Cardiac septum (tissue), 1 donor: ENCODE measurements at places on chromosomes 1 and 21. TPM values are rescaled to one million over a fixed set of nuclear protein-coding genes. Genes with fewer than 3 reads are reported as not detected.

IGSF21 gene
- total RNA-seq: 1.00 TPM

CHRM3 gene
- 0.40 TPM for total RNA-seq

DNA sequence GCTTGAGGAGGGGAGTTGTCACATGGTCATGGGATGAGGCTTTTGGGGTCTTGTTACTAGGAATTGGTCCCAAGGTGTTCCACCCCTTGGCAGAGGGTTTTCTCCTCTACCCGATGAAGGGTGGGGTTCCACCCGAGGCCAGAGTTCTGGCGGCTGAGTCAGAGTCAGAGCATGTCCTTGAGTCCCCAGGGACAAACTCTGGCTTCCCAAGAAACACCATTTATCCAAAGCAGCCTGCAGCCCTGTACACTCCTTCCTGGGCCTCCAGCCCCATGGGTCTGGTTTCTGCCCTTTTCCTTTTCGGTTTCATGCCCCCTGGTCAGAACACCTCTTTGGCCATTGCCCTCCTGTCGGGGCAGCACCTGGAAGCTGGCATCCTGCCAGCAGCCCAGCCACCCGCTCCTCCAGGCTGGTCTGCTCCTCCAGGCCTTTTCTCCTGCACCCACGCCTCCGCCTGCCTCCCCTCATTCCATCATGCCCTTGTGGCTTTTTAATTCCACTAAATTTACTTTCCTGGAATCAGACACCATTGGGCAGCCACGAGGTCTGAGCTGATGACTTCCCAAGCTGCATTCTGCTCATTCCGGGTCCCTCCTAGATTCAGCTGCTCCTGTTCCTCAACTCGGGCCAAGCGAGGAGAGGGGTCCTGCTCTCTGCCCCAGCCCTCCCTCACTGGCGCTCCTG is 301.7 kb upstream of the VAMP3 start:
- no peak for DNase-seq

GRCh38 chr21:26954662-26955121 is 12.2 kb downstream of the ADAMTS5 start:
- no peak for DNase-seq

DNA sequence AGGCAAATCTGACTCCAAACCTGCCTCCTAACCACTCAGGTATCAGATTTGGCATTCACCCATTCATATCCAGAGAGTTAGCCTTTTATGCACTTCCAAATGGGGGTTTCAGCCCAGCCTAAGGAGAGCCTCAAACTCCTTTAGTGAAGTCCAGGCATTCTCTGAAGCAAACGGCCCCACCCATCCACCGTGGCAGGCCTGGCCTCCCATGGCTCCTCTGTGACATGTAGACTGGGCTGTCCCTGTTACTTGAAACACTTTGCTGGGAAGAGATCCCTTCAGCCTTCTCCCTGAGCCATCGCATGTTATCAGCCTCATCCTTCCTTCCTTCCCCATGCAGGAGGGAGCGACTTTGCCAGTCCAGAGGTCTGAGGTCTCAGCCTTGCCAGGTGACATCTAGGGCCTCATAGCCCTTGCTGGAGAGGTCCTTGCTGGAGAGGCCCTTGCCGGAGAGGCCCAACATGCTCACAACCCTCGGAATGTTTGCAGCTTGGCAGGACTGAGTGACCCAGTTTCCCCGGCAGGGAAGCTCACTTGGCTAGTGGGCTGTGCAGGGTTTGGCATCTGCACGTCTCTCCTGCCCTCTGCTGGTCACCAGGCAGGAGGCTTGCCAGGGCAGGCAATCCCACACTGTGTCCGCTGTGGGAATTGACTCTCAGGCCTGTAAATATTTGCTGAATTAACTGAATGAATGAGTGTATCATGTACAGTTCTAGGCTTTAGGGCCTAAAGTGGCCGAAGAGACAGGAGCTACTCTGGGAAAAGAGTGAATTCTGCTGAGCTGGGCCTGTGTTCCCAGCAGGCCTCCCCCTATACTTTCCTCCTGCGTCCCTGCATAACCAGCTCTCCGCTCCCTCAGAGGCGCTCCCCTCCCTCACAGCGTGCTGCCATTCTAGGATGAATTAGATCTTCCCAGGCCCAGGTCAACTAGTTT is 26.7 kb upstream of the RBM15 start:
- DNase-seq: peak; percentile 91
